T1000 (cell line): ENCODE measurements at places on chromosomes 3 and 15.

GRCh38 chr15:47987908-47988532 lies 132.8 kb upstream of the SLC24A5 start:
- DNase-seq, result no peak

DNA sequence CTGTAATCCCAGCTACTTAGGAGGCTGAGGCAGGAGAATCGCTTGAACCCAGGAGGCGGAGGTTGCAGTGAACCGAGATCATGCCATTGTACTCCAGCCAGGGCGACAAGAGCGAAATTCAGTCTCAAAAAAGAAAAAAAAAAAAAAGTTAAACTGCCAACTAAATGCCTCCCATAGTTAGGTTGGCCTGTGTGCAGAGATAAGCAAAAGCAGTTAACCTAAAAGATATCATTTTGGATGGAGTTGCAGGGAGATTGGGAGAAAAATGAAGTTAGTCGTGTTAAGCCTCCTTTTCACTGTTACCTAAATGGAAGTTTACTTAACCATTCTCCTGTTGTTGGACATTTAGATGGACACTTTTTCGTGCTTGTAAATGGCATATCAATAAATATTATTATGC lies 11.4 kb upstream of the FETUB start:
- DNase-seq, result no peak

GRCh38 chr3:15367059-15367458 lies 34.7 kb upstream of the SH3BP5 start:
- DNase-seq, result no peak

DNA sequence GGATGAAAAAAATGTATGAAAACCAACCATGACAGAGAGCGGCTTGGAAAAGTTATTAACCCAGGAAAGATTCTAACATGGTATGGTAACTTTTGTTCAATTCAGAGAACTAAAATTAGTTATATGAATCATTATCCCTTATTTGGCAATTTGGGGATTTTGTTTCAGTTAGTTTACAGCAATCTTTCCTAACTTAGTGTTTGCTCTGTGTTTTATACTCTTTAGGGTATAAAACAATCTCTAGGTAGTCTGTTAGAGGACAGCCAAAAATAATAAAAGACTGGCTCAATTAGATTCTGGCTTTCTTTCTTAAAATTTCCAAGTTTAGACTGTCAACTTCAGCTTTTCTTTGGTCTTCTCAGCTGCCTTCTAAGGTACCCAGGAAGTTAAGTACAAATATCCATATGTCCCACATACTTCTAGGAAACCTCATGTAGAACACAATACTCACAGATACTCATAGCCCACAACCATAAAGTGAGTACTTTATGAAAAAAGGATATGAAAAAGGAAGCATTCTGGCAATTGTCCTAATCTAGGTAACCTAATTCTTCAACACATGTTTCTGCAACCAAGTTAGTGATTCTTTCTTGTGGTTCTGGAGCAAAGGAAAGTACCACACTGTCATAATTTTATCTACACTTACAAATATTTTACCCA lies 849.3 kb downstream of the ROBO1 start:
- no peak for DNase-seq

DNA sequence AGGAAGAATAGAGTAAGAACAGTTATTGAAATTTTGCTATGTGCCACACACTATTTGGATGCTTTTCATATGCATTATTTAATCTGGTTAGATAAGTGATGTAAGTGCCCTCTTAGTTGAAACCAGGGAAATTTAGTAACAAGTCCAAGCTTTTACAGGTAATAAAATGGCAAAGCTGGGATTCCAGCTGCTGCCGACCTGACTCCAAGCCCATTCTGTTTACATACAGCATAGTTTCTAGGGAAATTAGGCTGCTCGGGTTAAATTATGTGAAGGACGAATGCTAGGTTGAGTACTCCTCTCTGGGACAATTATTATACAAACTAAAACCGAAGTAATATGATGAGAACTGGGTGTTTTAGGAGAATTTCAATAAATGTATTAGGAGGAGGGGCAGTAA lies 38.7 kb upstream of the FAH start:
- DNase-seq, result no peak
